ENCODE measurements at places on chromosomes 3 and 15.

DNA sequence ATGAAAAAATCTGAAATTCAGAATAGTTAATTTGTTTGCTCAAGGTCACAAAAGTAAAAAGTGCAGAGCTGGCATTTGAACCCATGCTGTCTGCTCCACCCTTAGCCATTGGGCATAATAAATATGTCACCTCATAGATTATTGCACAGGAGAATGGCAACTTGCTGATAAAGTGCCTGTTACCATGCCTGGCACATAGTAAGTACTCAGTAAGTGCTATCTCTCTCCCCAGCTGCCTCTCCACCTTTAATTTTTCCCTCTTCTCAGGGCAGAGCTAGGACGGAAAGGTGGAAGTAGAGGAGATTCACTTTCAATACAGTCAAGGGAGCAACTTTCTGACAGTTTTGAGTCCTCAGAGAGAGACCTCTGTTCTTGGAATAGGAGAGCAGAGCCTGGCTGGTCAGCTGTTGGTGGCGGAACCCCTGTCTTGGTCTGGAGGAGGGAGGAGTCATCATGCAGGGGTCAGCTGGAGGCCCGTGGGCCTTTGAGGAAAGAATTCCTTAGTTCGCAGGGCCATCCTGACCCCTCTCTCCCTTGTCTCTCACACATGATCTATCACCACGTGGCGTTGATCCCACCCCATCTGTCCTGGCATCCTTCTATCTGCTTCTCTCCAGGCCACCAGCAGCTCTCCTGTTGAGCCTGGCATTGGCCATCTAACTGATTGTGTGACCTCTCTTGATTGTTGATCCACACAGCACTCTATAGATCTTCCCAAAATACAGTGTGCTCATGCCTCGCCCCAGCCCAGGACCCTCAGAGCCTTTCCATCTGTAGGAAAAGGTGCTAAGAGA lies 149.3 kb downstream of the RPLP1 start:
- no peak for DNase-seq

DNA sequence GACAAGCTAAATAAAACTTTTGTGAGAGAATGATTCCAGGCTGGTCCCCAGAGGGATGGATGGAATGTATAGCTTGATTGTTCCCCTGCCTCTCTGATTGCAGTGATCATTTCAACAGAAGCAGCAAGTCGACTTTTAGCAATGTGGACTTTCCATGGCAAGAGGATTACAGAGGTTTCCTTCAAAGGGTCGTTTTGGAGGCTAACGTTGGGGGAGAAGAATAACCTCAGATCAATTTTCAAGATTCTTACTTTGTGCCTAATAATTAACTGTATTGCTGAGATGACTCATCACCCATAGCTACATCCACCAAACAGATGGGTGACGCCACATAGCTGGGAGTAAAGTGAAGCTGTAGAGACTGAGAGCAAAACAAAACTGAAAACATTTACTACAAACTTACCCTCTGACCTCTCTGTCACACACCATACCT lies 79.9 kb downstream of the GTPBP8 start:
- no peak for DNase-seq

DNA sequence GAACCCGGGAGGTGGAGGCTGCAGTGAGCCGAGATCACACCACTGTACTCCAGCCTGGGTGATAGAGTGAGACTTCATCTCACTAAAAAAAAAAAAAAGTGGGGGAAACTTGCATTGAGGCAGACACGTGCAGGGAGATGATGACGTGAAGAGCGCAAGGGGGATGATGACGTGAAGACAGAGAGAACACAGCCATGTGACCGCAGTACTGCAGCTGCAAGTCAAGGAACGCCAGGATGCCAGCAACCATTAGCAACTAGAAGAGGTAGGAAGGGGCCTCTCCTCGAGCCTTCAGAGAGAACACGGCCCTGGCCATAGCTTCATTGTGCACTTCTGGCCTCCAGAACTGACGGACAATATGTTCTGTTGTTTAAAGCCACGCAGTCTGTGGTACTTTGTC lies 28.3 kb downstream of the RFT1 start:
- DNase-seq, result no peak

- DNase-seq, result no peak
These were observed 517 bp downstream of the FBN1 start for GRCh38 chr15:48644827-48645557.

DNA sequence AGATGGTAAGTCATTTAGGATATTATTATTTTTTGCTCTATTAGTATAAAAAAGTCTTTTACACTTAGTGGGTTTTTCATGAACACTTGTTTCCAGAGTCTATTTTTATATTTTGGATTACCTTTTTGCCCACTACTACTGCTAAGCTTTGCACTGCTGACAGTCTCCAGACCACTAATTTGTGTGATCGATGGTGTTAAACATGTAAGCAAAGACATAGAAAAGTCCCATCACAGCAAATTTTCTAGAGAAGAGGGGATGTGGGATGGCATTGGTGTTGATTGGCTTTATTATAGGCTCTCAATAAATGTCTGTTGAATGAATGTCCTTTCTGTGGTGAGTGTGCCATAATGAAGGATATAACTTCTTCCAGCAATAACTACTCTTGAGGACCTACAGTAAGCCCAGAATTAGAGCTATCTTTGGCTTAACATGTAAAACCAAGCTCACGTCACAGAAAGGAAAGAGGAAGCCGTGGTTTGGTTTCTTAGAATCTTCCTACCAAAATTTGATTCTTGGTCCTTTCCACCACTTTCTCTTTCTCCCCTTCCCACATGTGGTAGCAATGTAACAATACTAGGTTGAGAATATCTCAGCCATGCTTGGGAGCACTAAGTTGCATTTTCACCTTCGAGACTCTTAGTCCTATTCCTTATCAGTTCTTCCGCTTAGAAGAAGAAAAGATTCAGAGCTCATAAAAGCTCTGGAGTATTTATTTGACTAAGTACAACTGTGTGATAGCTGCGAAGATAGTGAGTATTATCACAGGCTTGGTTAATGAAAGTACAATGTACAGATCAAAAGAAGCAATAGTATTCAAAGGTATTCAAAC lies 90.6 kb upstream of the UMPS start:
- no peak for DNase-seq
